ENCODE measurements at places on chromosomes 13 and 19.

DNA sequence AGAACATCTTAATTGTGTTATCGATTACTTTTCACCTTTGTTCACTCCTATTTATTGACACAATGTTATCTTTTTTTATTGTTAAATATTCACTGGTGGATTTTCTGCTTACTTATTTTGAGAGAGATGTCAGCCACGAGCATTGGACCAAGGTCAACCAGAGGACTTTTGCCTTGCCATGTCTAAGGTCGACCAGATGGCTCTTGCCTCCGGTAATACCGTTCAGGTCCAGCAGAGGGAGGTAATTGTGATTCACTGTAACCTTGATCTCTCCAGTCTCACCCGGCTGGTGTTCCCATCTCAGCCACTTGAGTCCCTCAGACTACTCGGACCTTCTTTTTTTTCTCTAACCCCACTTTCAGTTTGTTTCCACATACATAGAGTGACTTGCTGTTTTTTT lies 1438.1 kb downstream of the UQCRFS1 start:
- no peak for DNase-seq

GRCh38 chr13:112079696-112080095 lies 12.7 kb downstream of the SOX1 start:
- DNase-seq, result no peak

DNA sequence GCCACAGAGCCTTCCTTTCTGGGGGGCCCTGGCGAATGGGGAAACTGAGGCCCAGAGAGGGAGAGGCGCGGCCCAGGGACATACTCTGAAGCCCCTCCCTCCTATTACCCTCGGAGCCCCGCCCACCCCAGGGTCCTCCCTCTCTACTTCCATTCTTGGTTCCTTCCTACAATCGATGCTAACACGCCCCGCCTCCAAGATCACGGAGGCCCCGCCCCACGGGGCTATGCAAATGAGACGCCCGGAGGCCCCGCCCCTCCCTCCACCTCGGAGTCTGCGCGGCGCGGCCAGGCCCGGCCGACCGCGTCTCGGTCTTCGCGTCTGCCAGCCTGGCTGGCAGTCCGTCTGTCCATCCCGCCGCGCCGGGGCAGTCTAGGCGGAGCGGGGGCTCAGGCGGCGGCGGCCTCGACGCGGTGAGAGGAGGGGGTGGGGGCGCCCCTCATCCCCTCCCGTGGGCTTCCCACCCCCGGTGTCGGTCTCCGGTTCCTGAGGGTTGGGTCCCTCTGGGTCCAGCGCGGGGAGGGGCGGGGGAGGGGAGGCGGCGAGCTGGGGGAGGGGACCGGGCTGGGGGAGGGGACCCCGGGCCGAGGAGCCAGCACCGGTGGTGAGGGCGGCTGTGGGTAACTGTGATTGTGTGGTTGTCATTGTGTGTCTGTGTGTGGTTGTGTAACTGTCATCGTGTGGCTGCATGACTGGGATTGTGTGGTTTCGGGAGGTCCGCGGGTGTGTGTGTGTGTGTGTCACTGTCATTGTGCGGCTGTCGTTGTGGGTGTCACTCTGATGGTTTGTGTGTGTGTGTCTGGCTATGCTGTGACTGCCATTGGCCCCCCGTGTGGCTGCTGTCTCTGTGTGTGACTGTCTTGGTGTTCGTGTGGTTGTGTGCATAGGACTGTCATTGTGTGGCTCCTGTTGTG lies at the start of gene PLPPR2:
Gene PLPPR2 (plus strand): TSS at position 273 of the 914 bp plus-strand sequence. CDS start 2,242 bp downstream, outside the sequence.
- peak; percentile 86 for DNase-seq

DNA sequence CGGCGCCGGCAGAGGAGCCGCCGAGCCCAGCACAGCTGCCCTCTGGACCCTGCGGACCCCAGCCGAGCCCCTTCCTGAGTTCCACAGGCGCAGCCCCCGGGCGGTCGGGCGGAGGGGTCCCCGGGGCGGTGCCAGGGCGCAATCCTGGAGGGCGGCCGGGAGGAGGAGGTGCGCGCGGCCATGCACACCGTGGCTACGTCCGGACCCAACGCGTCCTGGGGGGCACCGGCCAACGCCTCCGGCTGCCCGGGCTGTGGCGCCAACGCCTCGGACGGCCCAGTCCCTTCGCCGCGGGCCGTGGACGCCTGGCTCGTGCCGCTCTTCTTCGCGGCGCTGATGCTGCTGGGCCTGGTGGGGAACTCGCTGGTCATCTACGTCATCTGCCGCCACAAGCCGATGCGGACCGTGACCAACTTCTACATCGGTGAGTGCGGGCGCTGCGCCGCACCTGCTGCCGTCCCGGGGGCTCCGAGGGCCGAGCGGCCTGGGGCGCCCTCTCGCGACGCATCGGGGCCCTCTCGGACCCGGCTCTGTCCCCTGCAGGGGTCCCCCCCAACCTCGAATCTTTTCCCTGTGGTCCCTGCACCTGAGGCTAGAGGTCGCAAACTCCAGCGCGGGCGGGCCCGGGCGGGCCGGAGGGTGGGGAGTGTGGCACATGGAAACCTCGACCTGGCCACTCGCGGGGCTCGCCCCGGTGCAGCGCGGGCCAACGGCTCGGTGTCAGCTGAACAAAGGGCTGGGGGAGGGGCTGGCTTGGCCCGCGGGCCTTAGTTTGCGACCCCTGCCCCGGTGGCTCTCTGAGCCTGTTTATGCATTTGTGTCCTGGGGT lies at the start of gene KISS1R:
Gene KISS1R (plus strand): TSS at position 11 of the 829 bp plus-strand sequence. CDS start 170 bp downstream, at position 181.
- no peak for DNase-seq

DNA sequence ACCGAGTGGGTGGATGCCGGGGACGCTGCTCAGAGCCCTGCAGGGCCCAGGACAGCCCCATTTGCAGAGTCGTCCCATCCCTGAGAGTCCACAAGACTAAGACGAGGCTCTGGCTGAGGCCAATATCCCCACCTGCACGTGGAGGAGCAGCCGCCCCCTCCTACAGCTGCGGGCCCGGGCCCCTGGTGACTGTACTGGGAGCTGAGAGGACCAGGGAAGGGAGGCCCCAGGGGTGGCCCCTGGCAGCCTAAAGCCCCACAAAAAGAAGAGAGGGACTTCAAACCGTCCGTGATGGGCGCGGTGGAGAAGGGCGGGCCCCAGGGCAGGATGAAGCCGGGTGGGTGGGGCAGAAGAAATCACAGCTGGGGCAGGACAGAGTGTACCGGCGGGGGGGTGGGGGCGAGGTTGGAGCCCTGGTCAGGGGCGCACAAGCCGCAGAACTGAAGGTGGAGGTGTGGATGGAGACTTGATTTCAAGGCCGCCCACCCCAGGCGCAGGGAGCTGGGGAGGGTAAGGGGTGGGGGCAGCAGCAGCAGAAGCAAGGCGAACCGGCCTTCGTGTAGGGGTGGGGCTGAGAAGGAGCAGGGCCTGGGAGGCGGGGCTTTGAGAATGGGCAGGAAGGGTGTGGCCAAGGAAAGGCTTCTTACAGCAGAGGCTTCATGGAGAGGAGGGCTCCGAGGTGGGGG lies 12.9 kb downstream of the CFD start:
- DNase-seq, result peak; percentile 76

- DNase-seq, result no peak
Observed at GRCh38 chr13:111399776-111400538, 79.5 kb downstream of the TEX29 start.

DNA sequence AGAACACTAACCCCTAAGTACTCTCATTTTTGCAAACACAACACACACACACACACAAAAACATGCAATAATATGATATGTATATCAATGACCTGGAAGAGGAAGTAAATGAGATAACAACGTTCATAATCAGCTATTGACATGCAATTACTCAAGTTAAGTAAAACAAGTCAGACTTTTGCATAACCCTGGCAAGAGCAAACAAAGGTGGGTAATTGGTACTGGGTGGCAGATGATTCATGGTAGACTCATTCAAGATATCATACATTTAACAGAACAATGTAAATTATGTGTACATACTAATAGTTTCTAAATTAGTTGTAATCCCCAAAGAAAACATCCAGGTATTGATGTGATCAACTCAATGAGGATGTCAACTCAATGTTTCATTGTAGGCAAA lies 508.8 kb downstream of the DACH1 start:
- no peak for DNase-seq

DNA sequence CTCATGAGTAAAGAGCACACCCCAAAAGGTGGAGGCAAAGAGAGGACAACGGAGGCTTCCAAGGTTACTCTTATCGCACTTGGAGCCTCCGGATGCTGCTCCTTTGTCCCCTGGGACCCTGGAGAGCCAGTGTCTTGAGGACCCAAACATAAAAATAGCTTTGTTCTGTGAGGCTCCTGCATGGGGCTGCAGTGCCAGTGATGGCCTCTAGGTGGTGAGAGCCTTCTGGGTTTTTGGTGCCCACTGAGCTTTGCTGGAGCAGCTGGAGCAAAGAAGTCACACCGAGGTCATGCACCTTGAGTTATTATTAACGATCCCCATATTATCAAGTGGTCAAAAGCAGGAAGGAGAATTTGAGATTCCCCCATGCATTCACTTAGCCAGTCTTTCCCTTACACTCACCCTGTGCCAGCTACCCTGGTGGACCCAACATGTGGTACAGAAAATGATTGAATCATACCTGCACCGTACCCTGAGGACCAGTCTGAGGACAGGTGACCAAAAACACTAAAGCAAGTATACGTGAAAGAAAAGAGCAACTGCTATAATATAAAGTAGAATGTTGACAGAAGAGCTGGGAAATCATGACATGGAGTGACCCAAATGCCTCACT lies 41.5 kb downstream of the ZNF682 start:
- DNase-seq, result peak; percentile 7

GRCh38 chr19:35555301-35556005 lies 8.0 kb downstream of the ATP4A start:
- peak; percentile 12 for DNase-seq

- DNase-seq, result no peak
Observed at GRCh38 chr19:16190736-16191135, 5.5 kb downstream of the FAM32A start.

DNA sequence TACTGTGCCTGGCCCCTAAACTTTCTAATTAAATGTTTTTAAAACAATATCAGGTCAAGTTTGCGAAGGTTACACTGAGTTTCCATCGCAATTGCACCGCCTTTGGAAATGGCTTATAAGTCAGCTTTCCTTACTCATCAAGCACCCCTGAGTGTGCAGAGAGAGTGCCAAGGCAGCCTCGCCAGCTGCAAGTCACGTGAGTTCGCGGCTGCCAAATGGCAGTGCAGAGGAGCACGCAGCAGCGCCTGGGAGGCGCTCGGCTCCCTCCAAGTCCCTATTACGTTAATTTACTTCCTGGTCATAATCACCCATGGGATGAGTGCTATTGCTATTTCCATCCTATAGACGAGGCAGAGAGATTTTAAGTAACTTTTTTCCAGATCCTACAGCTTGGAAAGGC lies 319.6 kb downstream of the TEX29 start:
- DNase-seq, result no peak

DNA sequence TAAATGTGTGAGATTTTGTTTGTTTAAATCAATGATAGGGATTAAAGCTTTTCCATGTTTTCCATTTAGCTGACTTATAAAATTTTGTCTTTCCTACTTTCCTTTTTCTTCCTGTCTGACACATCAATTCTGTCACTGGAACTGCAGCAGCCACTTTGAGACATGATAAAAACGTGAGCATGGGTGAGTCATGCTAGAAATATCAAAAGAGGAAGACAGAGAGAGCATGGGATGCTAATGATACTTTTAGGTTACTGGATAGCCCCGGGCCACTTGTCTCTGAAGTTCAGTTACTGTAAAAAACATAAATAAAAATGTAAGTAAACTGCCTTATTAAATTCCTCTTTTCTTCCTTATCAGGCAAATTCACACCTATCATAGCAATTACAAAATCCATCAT lies 1332.0 kb upstream of the PCDH20 start:
- no peak for DNase-seq

GRCh38 chr13:100240109-100240779 lies 151.4 kb downstream of the PCCA start:
- no peak for DNase-seq

GRCh38 chr19:48872884-48873475 lies 759 bp downstream of the PPP1R15A start:
- peak; percentile 94 for DNase-seq

- no peak for DNase-seq
Observed at GRCh38 chr19:41796362-41796761, at the start of gene CEACAM3. CEACAM3 (plus strand) TSS chr19:41796587; CDS start chr19:41796678, 91 bp downstream.

DNA sequence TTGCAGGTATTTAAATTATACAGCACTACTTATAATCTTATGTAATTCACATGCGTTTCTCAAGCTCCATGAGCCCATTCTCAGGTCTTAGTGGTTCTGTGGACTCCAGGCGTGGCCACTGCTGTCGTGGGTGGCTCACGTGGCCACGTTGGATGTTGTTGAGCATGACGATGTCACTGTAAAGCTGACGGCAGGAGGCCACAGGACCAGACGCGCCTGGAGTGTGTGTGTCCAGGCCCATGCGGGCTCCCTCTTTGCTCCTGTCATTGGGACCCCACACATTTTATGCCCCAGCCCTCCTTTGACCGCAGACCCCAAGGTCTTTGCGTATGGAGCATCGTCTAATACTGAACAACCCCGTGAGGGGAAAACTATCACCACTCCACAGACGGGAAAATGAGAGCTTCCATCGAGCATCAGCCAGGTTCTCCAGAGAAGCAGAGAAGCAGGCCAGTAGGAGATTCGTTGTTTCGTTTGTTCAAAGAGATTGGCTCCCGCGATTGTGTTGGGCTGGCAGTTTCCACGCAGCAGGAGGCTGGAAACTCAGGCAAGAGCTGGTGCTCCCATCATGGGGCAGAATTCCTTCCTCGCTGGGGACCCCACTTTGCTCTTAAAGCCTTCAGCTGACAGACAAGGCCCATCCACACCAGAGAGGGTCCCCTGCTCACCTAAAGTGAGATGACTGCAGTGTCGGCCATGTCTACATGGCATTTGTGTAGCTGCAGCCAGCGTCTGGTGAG lies 129.3 kb upstream of the SPACA7 start:
- no peak for DNase-seq

DNA sequence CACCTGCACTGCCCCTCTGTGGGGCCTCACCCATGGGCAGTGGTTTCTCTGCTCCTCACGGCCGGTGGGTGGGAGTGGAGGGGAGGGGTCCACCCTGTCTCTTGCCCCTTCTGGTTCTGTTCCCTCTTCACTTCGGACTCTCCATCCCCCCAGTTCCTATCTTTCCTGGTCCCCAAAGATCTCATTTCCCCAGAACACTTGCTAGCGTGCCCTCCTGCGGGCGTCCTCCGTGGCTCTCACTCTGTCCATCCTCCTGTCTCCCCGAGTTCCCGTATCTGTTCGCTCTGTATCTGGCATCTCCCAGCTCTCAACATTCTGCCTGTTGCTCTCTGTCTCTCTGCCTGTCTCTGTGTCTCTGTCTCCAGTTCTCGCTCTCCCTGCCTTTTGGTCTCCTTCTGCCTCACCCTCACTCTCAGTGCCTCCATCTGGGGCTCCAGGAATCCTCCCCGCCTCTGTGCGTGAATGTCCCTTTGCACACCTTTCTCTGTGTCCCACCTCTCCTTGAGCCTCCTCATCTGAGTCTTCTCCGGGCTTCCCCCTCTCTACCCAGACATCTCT lies 363 bp downstream of the SPIB start:
- no peak for DNase-seq

- peak; percentile 64 for DNase-seq
Observed at GRCh38 chr13:46165485-46166223, 16.3 kb downstream of the LCP1 start.
